ENCODE measurements at places on chromosomes 6 and 20.
A peak's percentile ranks its signal among the peaks of the same experiment; 100 is the strongest.

DNA sequence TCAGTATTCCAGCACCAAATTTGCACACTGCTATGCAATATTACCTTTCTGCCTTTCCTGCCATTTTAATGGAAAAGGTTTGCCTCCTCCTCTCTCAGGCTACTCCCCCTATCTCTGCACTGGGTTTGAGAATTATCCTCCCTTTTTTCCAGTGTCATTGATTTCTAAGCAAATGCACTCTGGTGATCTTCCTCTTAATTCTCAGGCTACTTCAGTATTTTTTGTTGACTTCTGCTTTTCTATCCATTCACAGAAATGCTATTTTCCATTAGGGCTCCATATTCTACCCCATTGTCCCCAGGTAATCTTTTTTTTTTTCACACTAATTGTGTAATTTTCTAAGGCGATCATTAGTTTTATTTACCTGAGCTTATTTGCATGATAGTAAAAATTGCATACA lies 144.0 kb downstream of the GJA1 start:
- H3K36me3 ChIP-seq: no peaks in the 10 kb centered on the region
- DNase-seq: no peak
- no peaks in the 10 kb centered on the region for H3K27me3 ChIP-seq

DNA sequence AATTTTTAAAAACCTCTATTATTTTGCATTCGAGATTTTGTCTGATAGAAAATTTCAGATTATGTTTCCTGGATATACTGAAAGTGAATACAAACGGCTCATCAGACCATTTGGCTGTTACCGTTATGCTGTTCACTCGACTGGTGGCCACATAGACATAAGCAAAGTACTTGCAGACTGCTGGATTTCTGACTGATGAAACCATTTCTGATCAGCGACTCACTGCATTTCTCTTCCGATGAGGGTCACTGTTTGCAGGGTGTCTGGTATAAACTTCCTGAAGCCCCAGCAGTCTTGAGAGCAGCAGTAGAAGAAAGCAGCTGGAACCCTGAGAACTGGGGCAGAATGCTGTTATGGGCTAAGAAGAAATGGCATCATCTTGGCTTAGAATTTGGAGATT lies 17.7 kb downstream of the SNX9 start:
- peaks cover 12% of the 10 kb centered on the region for H3K4me1 ChIP-seq
- no peak for DNase-seq
- H3K36me3 ChIP-seq: no peaks in the 10 kb centered on the region
- no peak overlapping the region for H3K4me3 ChIP-seq

GRCh38 chr20:63703976-63704748 lies 3.6 kb downstream of the ARFRP1 start:
- H3K27me3 ChIP-seq: no peaks in the 10 kb centered on the region
- H3K36me3 ChIP-seq: peaks cover 22% of the 10 kb centered on the region
- peaks cover 29% of the 10 kb centered on the region for H3K4me1 ChIP-seq
- no peak for DNase-seq

GRCh38 chr6:3484192-3484591 lies 27.3 kb upstream of the SLC22A23 start:
- DNase-seq: no peak
- H3K4me1 ChIP-seq: no peaks in the 10 kb centered on the region
- no peak overlapping the region for H3K4me3 ChIP-seq
- H3K27me3 ChIP-seq: peaks cover 3% of the 10 kb centered on the region

DNA sequence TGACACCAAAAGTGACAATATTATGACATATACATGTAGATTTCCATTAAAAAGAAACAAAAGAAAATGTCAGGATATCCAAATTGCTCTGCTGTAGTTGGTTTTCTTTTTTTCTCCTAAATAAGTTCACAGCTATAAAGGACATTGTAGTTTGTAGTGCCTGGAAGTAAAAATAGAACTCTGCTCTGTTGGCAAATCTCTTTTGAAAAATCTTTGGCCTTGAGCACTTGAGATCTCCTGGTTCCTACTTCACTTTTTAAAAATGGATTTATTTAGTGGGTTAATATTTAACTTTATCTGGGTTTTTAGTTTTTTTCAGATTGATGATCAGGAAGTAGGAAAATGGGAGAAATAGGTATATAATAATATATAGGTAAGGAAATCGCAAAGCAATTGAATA lies 52.9 kb downstream of the AFDN start:
- no peaks in the 10 kb centered on the region for H3K4me1 ChIP-seq
- DNase-seq: no peak
- no peak overlapping the region for H3K4me3 ChIP-seq
- no peaks in the 10 kb centered on the region for H3K27me3 ChIP-seq

- H3K27ac ChIP-seq: no peak overlapping the region
- no peaks in the 10 kb centered on the region for H3K4me1 ChIP-seq
- H3K4me3 ChIP-seq: no peak overlapping the region
- no peaks in the 10 kb centered on the region for H3K36me3 ChIP-seq
- no peaks in the 10 kb centered on the region for H3K27me3 ChIP-seq
Observed at GRCh38 chr6:152068622-152069261, 261.3 kb downstream of the ESR1 start.

DNA sequence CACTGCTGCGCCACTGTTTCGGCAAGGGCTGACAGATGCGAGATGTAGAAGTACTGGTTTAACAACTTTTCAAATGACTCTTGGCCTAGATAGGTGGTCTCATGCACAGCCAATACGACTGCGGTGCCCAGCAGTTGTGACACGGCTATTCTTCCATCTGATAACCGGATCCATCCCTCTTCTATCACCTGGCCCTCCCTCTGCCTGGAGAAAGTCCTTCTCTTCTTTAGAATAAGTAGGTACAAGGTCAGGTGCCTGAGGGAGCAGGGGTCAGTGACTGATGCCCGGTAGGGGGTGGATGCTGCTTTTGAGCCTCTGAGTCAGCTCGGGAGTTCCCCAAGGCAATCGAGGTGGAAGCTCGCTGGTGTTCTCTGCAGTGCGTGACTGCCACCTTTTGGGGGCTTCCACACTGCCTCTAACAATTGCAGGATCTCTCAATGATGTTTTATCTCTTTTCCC lies 166.8 kb upstream of the GRIK2 start:
- no peaks in the 10 kb centered on the region for H3K27me3 ChIP-seq
- H3K36me3 ChIP-seq: no peaks in the 10 kb centered on the region
- H3K27ac ChIP-seq: no peak overlapping the region

- H3K36me3 ChIP-seq: no peaks in the 10 kb centered on the region
- no peak overlapping the region for H3K4me3 ChIP-seq
- H3K27ac ChIP-seq: no peak overlapping the region
- DNase-seq: no peak
- H3K27me3 ChIP-seq: no peaks in the 10 kb centered on the region
Observed at GRCh38 chr6:137820952-137821351, 46.1 kb upstream of the TNFAIP3 start.

DNA sequence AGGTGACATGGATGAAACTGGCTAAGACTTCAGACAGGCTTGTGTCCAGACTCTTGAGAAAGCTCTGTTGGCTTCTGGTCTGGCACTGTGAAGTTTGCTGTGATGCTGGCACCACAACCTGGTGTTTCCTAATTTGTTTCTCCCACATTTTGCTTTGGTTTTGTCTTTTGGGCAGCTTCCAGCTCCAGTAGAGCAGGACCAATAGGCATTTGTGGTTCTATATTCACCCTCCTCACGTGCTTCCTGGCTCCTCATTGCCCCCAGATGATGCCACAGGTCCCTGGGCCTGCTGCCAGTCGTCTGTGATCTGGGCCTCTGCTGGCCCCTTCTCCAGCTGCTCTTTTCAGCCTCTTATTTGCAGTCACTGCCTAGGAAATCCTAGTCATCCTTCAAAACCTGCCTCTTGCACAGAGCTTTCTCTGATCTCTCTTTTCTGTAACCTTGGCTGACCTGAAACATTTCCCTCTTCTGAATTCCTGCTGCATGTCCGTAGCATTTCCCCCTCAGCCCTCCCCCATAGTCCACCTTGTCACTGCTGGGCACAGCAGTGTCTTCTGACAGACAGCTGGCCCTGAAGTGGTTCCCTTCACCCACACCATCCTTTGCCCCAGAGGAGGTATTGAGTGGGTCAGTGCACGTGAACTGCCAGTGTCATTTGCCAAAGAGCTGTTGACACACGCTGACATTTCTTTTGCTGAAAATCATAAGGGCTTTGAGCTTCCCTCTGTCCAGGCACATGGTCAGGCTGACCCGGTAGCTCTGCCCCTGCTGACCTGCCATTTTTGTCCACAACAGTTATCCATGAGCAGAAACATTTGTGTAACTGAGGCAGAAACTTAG lies 63.0 kb downstream of the PTPN1 start:
- no peak for DNase-seq
- peaks cover 57% of the 10 kb centered on the region for H3K36me3 ChIP-seq
- no peak overlapping the region for H3K4me3 ChIP-seq
- peaks cover 27% of the 10 kb centered on the region for H3K4me1 ChIP-seq

GRCh38 chr20:9602847-9603183 lies 88.4 kb downstream of the LAMP5 start:
- H3K27ac ChIP-seq: no peak overlapping the region
- no peaks in the 10 kb centered on the region for H3K4me1 ChIP-seq
- no peaks in the 10 kb centered on the region for H3K27me3 ChIP-seq
- H3K4me3 ChIP-seq: no peak overlapping the region
- H3K36me3 ChIP-seq: no peaks in the 10 kb centered on the region
- no peak for DNase-seq

GRCh38 chr6:111692327-111693164 lies 86.9 kb upstream of the TRAF3IP2 start:
- H3K27me3 ChIP-seq: no peaks in the 10 kb centered on the region
- no peak overlapping the region for H3K4me3 ChIP-seq
- DNase-seq: no peak
- no peak overlapping the region for H3K27ac ChIP-seq
- peaks cover 73% of the 10 kb centered on the region for H3K36me3 ChIP-seq

DNA sequence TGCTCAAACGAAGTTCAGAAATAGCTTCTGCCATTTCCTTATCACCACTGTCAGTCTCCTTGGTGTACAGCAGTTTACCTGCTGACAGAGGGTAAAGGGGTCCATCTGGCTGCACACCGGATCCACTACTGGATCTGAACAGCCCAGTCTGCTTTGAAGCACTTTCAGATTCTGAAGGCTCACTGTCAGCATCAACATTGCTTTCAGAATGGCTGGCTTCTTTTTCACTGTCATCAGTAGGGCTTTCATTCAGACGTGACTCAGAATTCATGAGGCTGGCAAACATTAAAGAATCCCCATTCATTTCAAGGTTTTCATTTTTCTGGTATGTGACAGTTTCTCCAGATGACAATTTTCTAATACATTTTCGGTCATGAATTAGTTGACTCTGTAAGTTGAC lies 21.0 kb upstream of the PNISR start:
- no peaks in the 10 kb centered on the region for H3K4me1 ChIP-seq
- H3K27ac ChIP-seq: no peak overlapping the region
- H3K36me3 ChIP-seq: no peaks in the 10 kb centered on the region
- H3K27me3 ChIP-seq: no peaks in the 10 kb centered on the region
- no peak overlapping the region for H3K4me3 ChIP-seq

DNA sequence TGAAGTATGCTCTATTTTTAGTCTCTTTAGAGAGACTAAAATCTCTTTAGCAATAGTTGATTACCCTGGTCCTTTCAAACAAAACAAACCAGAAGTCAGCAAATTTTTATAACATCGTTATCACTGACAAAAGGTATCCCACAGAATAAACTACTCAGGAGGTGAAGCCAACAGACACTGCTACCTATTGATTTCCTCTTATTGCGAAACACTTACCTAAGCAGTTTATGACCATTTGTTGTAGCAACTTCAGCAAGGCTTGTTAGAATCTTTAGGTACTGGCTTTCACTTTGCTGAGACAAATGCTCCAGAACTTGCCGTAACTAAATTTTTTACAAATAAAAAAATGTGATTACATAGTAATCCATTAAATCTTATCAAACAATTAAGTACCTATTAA lies 64.4 kb downstream of the HACE1 start:
- no peak for DNase-seq
- H3K4me3 ChIP-seq: no peak overlapping the region
- no peak overlapping the region for H3K27ac ChIP-seq
- H3K4me1 ChIP-seq: no peaks in the 10 kb centered on the region
- no peaks in the 10 kb centered on the region for H3K27me3 ChIP-seq

GRCh38 chr20:52972965-52973819 lies 1.0 kb downstream of the TSHZ2 start:
- no peak overlapping the region for H3K27ac ChIP-seq
- H3K36me3 ChIP-seq: no peaks in the 10 kb centered on the region
- DNase-seq: no peak
- H3K4me3 ChIP-seq: peak overlapping the region; percentile 70

DNA sequence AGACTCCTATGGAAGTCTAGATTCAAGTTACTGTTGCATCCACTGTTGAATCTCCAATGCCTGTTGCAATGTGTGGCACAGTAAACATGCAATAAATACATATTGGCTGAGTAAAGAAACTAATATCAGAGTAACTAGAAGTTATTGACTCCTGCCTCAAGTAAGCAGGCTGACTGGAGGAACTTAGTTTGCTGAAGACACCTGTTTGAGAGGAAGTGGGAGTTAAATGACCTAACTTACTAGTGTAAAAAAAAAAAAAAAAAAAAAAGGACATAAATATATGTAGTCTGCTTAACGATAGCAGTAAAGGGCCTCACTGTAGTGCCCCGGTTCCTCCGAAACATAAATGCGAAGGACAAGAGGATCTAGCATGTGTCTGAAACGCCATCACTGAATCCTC lies 249.8 kb upstream of the PRDM1 start:
- no peak for DNase-seq
- H3K27ac ChIP-seq: no peak overlapping the region
- H3K4me1 ChIP-seq: no peaks in the 10 kb centered on the region

- no peaks in the 10 kb centered on the region for H3K36me3 ChIP-seq
- H3K4me1 ChIP-seq: peaks cover 11% of the 10 kb centered on the region
- DNase-seq: no peak
- H3K27ac ChIP-seq: no peak within 1 kb of the TSS
- H3K27me3 ChIP-seq: peaks cover 24% of the 10 kb centered on the region
Observed at GRCh38 chr20:31869942-31870725, at the start of the genes DUSP15 and TTLL9. TSS of gene DUSP15 (minus strand) at chr20:31870527. CDS start at chr20:31870337, 190 bp downstream. TSS of gene TTLL9 (plus strand) at chr20:31870634. CDS start at chr20:31871127, 493 bp downstream.

DNA sequence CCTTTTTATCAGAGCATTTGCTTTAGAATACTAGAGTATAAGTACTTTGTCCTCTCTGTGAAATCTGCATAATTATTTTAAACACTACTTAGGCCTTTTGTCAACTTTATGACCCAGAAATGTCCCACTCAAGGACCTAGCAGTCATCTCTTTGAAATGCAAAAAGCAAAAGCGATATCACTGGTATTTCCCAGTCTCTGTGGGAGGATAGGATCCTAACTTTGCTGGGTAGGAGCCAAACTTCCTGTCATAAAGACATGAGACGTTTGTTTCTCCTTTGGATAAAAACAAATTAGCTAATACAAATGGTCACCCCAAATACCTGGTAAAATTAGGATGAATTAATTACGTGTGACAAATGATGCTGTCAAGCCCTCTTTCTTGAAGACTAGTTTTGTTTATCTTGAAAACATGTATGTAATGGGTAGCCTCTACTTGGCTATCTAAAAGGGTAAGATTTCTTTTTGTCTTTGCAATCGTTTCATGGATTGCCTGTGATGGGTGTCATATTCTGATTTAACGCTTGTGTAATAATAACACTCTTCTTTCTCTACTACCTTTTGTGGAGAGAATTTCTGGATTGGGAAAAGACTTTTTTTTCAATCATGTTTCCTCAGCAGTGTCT lies 36.2 kb downstream of the DCDC2 start:
- no peak overlapping the region for H3K4me3 ChIP-seq
- H3K27me3 ChIP-seq: no peaks in the 10 kb centered on the region
- H3K27ac ChIP-seq: no peak overlapping the region
- H3K4me1 ChIP-seq: no peaks in the 10 kb centered on the region
- H3K36me3 ChIP-seq: no peaks in the 10 kb centered on the region
- DNase-seq: no peak

- H3K36me3 ChIP-seq: peaks cover 34% of the 10 kb centered on the region
- no peaks in the 10 kb centered on the region for H3K27me3 ChIP-seq
- H3K4me3 ChIP-seq: no peak overlapping the region
Observed at GRCh38 chr20:13800728-13801134, 15.9 kb downstream of the NDUFAF5 start.

GRCh38 chr20:1861996-1862662 lies 33.1 kb upstream of the SIRPA start:
- no peaks in the 10 kb centered on the region for H3K36me3 ChIP-seq
- H3K4me1 ChIP-seq: no peaks in the 10 kb centered on the region
- no peak overlapping the region for H3K27ac ChIP-seq
- H3K4me3 ChIP-seq: no peak overlapping the region
- DNase-seq: no peak

All from CD8-positive, alpha-beta memory T cell (primary cell).